ENCODE measurements at places on chromosomes 4 and X. TPM values are rescaled to one million over a fixed set of nuclear protein-coding genes. Genes with fewer than 3 reads are reported as not detected.

DNA sequence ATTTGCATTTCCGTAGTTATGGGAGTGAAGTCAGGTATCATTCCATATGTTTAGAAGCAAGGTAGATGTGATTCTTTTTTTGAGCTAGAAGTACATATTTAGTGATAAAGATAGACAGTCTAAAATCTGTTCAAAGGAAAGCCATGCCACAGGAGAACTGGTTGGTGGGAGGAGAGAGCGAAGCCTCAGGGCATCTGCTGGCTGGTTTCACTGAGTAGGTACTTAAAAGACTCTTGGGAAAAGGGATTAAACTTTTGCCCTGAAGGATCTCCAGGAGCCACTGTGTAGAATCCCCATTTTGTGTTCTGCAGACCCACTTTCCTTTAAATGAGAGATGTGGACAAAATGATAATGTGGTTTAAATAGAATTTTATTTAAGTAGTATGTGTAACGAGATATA is 89.6 kb downstream of the SHROOM2 start:
- no peak for DNase-seq

The TLL1 gene
- total RNA-seq = 9.6 TPM

- DNase-seq = no peak
Observed at GRCh38 chrX:101257448-101258258, 33.5 kb downstream of the TAF7L start.

The WNK3 gene
- total RNA-seq = 1.8 TPM

GRCh38 chr4:80202190-80202711 is 4.9 kb downstream of the PRDM8 start:
- DNase-seq = peak; percentile 92

Measured in upper lobe of right lung (tissue), 1 donor.